ENCODE measurements at places on chromosomes 16 and 17. TPM values are rescaled to one million over a fixed set of nuclear protein-coding genes. Genes with fewer than 3 reads are reported as not detected.

DNA sequence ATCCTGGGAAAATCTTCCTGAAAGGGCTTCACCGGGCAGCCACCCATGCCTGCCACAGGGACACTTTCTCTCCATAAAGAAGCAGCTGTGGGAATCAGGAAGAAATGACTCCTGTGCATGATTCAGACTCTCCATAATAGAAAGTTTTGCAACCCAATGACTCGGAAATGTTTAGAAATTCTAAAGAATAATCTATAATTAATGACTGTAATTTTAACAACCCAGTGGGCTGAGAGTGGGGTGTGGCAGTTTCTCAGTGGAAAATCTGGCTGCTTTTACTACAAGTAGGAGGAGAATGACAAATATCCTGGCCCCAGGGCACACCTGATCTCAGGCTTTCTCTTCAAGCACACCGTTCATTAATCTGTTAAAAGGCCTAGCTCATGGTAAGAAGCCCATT is 25.7 kb downstream of the IRF8 start:
- peak; percentile 12 for DNase-seq

GRCh38 chr17:80901319-80901718 is 90.3 kb upstream of the CHMP6 start:
- no peak for DNase-seq

GRCh38 chr17:42199416-42200011 is 5.2 kb upstream of the GHDC start:
- no peak for DNase-seq

GRCh38 chr16:85462714-85463611 is 150.2 kb upstream of the GSE1 start:
- no peak for DNase-seq

The TAC4 gene
- polyA plus RNA-seq = not detected

The OXLD1 gene
- polyA plus RNA-seq = 29.6 TPM

The PARD6A gene
- 0.88 TPM for polyA plus RNA-seq

The CDR2L gene
- 12.5 TPM for polyA plus RNA-seq

The KCTD19 gene
- polyA plus RNA-seq = 0.06 TPM
